ENCODE measurements at places on chromosomes 13 and 19.

DNA sequence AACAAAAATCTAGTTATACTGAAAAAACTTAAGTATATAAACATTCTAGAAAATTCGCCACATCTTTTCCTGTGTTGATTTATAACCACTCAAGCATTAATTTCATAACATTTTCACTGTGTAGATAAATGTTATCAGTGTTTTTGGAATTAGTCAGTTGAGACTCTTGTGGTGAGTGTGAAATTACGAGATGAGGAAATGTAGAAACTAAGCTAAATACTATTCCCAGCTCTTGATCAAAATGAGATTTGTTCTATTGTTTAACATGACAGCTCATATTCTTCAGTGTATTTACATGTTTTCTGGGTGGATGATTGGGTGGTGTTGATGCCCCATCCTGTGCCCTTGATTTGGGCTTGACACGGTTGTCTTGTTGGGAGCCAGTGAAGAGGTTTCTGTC is 406.8 kb downstream of the DACH1 start:
- DNase-seq = no peak

DNA sequence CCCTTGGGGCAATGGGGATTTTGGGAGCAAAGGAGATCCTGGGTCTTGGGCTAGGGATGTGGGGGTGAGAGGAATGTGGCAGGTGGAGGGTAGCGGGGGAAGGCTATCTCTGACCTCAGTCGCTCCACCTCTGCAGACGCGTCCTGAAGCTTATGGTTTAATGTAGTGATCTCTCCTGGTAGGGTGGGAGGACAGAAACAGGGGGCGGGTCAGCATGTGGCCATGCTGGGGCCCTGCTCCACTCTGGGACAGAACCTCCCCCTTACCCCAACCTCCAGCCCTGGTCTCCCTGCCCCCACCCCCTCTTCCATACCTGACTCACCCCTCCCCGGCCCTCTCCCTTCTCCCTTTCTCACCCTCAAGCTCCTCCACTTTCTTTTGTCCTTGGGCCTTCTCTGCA is 1.4 kb downstream of the BST2 start:
- no peak for DNase-seq

- no peak for DNase-seq
Measured at GRCh38 chr19:33887891-33888290, 91.2 kb downstream of the KCTD15 start.

DNA sequence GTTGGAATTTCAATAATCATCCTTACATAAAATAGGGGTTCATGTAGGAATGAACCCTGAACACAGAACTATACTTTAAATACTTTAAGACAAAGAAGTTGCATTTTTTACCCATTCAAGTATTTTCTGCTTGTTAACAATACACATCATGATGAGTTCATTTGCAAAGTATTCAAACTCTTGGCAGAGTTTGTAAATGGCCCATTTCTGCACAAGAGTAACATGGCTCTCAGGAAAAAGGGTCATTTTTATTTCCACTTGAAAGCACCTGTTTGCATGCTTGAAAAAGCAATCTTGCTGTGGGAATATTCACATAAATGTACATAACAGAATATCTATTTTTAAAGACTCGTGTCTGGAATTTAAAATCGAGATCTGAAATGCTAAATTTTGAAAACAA is 18.1 kb downstream of the ESD start:
- DNase-seq = no peak

DNA sequence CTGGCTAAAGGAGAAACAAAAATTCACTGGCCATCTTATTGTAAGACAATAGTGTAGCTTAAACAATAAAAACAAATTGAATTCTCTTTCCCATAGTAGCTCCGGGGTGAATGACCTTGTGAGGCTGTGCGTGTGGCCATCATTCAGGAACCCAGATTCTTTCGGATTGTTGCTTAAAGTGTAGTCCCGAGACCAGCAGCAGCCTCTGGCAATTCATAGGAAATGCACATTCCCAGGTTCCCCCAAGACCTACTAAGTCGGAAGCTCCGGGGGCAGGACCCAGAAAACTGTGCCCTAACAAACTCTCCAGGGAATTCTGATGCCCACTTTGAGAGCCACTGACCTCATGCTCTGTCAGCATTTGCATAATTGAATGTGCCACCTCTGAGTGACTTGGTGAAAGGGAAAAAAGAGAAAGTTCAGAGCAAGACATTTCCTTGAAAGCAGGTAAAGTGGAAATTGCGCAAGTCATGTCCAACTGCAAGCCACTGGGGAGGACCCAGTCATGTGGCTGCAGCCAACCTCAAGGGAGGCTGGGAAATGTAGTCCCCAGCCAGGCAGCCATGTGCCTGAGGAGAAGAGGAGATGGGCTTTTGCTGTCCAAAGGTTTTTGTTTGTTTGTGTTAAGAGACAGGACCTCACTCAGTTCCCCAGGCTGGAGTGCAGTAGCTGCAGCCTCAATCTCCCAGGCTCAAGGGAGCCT is 50.7 kb upstream of the PNMA8B start:
- no peak for DNase-seq

DNA sequence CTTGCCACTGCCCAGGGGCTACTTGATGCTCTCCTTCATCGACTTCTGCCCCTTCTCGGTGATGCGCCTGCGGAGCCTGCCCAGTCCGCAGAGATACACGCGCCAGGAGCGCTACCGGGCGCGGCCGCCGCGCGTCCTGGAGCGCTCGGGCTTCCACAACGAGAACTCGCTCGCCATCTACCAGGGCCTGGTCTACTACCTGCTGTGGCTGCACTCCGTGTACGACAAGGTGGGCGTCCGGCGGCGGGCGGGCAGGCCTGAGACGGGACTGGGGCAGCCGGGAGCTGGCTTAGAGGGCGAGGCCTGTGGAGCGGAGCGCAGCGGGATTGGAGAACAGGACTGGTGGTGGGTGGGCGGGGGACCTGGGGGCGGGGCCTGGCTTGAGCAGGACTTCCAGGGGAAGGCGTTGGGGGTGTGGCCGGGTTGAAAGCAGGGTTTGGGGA is 12.7 kb upstream of the PSMD8 start:
- DNase-seq = no peak

GRCh38 chr19:32387701-32388392 is 17.7 kb upstream of the DPY19L3 start:
- no peak for DNase-seq

- no peak for DNase-seq
Measured at GRCh38 chr19:50352242-50352641, 13.2 kb downstream of the NAPSA start.

- no peak for DNase-seq
Measured at GRCh38 chr19:10670182-10670581, 16.0 kb downstream of the ILF3 start.

- DNase-seq = no peak
Measured at GRCh38 chr19:37983916-37984315, 76.9 kb downstream of the SIPA1L3 start.

GRCh38 chr13:73596382-73596781 is 537.6 kb downstream of the KLF5 start:
- DNase-seq = no peak

DNA sequence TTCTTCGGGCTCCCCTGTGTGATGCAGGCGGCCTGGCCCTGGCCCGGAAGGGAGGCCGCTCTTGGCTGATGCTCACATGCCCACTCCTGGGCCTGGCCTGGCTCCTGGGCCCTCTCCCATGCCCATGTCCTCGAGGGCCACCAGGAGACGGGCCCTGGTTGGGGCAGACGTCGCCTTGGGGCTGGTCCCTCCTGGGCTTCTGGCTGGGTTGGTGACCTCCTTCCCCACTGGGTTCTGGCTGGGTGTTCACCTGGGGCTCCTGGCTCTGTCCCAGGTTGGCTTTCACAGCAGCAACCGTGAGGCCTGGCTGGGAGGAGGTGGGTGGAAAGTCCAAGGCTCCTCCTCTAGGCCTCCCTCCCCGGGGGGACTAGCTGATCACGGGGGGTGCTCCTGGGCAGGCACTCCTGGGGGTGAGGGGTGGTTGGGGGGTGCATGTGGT is 15.5 kb upstream of the SLC7A10 start:
- DNase-seq = no peak

- no peak for DNase-seq
Measured at GRCh38 chr19:2013683-2013961, 1.9 kb downstream of the BTBD2 start.

- DNase-seq = no peak
Measured at GRCh38 chr13:62337109-62337880, 921.6 kb upstream of the PCDH20 start.

GRCh38 chr19:34191355-34191962 is 19.2 kb downstream of the LSM14A start:
- DNase-seq = no peak

GRCh38 chr13:39820606-39821005 is 165.1 kb downstream of the COG6 start:
- DNase-seq = no peak

- DNase-seq = no peak
Measured at GRCh38 chr19:56341948-56342347, 27.3 kb upstream of the ZSCAN5A start.

DNA sequence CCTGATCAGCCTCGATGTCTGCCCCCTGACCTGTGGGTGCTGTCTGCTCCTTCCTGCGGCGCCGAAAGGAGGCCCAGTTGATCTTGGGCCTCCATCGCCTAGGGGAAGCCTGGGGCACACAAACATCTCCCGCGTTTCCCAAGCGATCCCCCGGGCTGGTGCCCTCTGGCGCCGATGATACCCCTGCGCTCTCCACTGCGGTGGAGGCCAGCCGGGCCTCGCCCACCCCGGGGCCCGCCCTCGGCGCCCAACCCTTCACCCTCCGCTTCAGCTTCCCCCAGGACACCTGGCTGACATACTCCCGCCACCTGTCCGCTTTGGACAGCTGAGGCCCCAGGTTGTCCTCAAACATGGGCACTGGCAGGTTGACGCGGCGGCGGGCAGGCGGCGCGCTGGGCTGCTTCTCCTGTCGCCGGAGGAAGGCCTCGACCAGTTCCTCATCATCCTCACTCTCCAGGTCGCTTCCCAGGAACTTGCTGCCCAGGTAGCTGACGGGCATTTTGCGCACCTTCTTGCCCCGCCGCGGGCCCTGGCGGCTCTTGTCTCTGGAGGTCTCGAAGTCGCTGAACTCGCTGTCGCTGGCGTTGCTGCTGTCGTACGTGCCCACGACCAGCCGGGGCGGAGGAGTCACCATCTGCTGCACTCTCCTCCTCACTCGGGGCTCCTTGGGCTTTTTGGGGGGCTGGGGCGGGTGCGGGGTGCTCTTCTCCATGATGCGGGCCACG is 1.3 kb downstream of the CCDC8 start:
- no peak for DNase-seq

GRCh38 chr13:91346850-91347201 is 661 bp upstream of the MIR17HG start:
- no peak for DNase-seq

GRCh38 chr19:435056-435706 is 25.7 kb downstream of the SHC2 start:
- DNase-seq = no peak

DNA sequence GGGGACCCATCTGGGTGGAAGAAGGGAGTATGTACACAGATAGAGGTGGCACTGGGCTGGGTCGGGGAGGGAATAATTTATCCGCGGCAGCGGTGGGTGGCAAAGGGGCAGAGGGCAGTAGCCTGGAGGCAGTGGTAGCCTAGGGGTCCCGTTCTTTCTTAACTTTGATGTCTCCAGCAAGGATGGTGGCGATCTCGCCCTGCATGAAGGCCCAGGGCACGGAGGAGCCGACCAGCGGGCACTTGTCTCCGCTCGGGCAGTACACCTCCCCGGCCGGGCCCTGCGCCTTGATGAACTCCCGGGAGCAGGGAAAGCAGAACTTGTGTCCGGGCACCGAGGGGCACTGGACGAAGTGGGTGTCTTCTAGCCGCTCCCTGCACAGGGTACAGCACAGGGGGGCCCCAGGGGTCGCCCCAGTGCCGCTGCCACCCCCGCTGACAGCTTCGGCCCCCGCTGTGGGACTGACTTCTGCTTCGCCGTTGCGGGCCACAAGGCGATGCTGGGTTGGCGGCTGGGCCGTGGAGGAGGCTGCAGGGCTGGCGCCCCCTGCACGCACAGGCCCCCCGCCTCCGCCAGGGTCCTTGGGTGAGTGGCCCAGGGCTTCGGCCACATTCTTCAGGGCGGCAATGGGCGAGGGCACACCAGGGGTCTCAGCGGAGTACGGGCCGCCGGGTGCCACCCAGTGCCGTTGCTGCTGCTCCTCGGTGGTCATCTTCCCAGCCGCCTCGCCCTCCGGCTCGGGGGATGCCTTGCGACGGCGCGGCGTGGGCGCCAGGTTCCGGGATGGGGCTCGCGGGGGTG is 1.9 kb downstream of the IRF2BP1 start:
- DNase-seq = no peak

- no peak for DNase-seq
Measured at GRCh38 chr19:5269279-5269678, 71.3 kb downstream of the PTPRS start.

GRCh38 chr19:52896431-52897137 is 851 bp downstream of the ZNF320 start:
- DNase-seq = no peak

DNA sequence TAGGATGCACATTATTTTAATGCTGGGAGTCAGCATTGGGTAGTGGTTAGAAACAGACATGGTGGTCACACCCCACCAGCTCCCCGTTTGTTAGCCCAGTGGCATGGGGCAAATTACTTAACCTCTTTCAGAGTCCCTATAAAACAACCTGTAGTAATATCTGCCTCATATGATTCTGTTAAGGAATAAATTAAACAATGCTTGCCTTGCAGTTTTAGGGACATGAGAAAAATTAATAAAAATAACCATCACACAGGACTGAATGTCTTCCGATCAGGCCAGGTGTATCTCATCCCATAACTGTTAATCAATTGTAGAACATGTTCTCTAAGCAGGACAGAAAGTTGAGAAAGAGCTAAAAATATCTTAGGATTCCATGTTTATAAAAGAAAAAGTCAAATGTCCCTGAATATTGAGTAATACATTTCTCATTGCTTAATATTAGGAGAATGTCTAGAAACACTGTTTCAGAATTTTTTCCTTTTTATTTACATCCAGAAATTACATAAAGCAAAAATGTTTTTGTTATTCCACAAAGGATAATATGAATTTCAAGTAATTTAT is 196.5 kb downstream of the GPC6 start:
- DNase-seq = no peak
